ENCODE measurements at places on chromosomes 1 and 21. TPM values are rescaled to one million over a fixed set of nuclear protein-coding genes. Genes with fewer than 3 reads are reported as not detected.

DNA sequence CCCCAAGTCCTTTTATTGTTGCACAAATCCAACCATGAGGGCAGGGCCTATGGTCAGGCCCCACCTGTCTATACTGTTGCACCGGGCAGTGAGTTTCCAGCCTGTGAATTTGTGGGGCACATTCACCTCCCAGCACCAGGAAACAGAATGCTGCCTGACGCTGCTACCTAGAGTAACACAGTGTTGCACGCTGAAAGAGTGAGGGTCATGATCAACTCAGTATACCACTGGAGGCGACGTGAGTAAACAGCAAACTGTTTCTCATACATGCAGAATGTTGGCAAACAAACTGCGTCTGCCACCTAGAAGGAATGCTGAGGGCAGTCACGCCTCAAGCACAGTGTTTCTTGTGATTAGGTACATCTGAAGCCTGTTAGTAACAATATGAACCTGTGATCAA, 13.4 kb upstream of the LRRC47 start:
- no peaks in the 10 kb centered on the region for H3K4me1 ChIP-seq
- no peaks in the 10 kb centered on the region for H3K27me3 ChIP-seq
- H3K4me3 ChIP-seq = no peak overlapping the region
- peaks cover 9% of the 10 kb centered on the region for H3K36me3 ChIP-seq
- no peak for DNase-seq

DNA sequence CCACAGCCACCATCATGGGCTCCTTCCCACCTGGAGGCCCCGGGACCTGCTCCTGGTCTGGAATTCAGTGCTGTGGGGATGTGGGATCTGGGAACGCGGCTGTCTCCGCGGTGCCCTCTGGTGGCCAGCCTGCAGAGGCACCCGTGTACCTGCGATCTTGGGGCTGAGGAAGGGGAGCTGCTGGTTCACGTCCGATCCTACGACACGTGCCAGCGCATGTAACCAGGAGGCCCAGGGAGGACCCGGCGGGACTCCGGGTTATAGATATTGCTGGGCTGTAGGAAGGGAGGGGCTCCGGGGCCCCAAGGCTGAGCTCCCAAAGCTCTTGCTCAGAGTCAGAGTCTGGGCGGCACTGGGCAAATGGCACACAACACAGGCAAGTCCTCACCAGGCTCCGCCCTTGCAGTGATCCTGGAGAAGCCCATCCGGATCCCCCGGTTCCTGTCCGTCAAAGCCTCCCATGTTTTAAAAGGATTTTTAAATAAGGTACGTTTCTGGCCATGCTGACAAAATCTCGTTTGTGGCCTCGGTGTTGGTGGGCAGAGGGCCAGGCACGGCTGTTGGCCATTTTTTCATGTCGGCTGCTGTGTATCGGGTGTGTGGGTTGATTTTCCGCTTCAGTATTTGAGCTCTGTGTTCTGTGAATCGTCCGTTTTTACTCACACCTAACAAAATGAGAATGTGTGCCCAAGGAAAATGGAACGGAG, 20.1 kb downstream of the FAAP20 start:
- peaks cover 12% of the 10 kb centered on the region for H3K36me3 ChIP-seq
- H3K4me1 ChIP-seq = peaks cover 11% of the 10 kb centered on the region
- H3K4me3 ChIP-seq = peak overlapping the region; percentile 38
- DNase-seq = no peak
- no peaks in the 10 kb centered on the region for H3K27me3 ChIP-seq

Gene NBL1
- total RNA-seq = 144 TPM

GRCh38 chr21:31316488-31317169, 27.4 kb downstream of the TIAM1 start:
- H3K36me3 ChIP-seq = no peaks in the 10 kb centered on the region
- no peak overlapping the region for H3K4me3 ChIP-seq
- no peaks in the 10 kb centered on the region for H3K27me3 ChIP-seq
- H3K27ac ChIP-seq = no peak overlapping the region
- H3K4me1 ChIP-seq = peaks cover 5% of the 10 kb centered on the region
- no peak for DNase-seq

GRCh38 chr1:42841010-42841409, 5.4 kb upstream of the ZNF691 start:
- H3K36me3 ChIP-seq = peaks cover 30% of the 10 kb centered on the region
- DNase-seq = no peak
- no peaks in the 10 kb centered on the region for H3K27me3 ChIP-seq
- H3K4me1 ChIP-seq = peaks cover 7% of the 10 kb centered on the region

DNA sequence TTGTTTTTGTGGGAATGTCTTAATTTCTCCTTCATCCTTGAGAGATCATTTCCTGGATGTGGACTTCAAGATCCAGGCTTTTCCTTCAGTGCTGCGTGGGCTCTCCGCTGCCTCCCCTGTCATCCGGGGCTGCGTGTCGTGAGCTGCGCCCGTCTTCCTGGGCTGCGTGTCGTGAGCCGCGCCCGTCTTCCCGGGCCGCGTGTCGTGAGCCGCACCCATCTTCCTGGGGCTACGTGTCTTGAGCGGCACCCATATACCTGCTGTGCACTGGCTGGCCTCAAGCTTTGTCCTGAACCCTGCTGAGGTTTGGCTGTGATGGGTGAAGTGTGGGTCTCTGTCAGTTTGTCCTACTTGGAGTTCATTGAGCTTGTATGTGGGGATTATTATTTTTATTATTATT, 55.1 kb downstream of the PCNT start:
- peaks cover 18% of the 10 kb centered on the region for H3K36me3 ChIP-seq
- H3K4me3 ChIP-seq = no peak overlapping the region
- no peak overlapping the region for H3K27ac ChIP-seq
- H3K27me3 ChIP-seq = no peaks in the 10 kb centered on the region
- DNase-seq = no peak
- peaks cover 5% of the 10 kb centered on the region for H3K4me1 ChIP-seq

Gene RBP7
- total RNA-seq = 26.4 TPM

DNA sequence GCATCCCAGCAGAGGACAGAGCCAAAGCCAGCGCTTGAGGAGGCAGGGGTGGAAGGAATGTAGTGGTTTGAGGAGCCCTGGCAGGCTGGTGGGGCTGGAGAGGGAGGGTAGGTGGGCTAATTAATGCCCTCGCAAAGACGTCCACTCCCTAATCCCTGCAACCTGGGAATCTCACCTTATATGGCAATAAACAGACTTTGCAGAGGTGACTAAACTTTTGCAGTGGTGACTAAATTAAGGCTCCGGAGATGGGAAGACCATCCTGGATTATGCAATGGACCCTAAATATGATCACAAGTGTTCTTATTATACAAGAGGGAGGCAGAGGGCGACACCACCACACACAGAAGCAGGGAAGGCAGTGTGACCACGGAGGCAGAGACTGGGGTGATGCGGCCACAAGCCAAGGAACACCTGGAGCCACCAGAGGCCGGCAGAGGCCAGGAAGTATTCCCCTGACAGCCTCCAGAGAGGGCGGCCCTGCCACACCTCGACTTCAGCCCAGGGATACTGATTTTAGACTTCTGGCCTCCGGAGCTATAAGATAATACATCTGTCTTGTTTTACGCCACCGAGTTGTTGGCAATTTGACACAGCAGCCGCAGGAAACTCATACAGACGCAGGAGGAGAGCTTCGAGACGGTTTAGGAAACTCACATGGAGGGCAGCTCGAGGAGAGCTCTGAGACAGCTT, 23.1 kb upstream of the NPPB start:
- H3K27ac ChIP-seq = peak overlapping the region; percentile 35
- peaks cover 12% of the 10 kb centered on the region for H3K4me1 ChIP-seq
- no peak overlapping the region for H3K4me3 ChIP-seq
- no peaks in the 10 kb centered on the region for H3K36me3 ChIP-seq
- DNase-seq = no peak
- H3K27me3 ChIP-seq = peaks cover 13% of the 10 kb centered on the region

- no peak overlapping the region for H3K27ac ChIP-seq
- H3K27me3 ChIP-seq = no peaks in the 10 kb centered on the region
- DNase-seq = no peak
- H3K36me3 ChIP-seq = peaks cover 30% of the 10 kb centered on the region
Observed at GRCh38 chr1:205729945-205730610, 19.9 kb downstream of the NUCKS1 start.

DNA sequence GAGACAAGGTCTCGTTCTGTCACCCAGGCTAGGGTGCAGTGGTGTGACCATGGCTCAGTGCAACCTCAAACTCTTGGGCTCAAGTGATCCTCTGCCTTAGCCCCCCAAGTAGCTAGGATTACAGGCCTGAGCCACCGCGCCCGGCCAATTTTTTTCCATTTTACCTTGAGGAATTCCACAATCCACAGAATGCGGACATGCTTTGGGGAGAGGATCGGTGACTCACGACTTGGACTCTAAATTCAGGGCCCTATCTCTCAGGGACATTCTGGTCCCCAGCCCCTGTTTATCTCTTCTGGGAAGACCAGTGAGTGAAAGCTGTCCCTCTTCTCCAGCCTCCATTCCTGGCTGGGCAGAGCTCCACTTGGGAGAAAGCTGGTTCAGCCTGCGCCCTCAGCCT, 5.2 kb downstream of the PADI1 start:
- no peak overlapping the region for H3K4me3 ChIP-seq
- H3K36me3 ChIP-seq = no peaks in the 10 kb centered on the region
- no peak overlapping the region for H3K27ac ChIP-seq
- peaks cover 12% of the 10 kb centered on the region for H3K4me1 ChIP-seq

DNA sequence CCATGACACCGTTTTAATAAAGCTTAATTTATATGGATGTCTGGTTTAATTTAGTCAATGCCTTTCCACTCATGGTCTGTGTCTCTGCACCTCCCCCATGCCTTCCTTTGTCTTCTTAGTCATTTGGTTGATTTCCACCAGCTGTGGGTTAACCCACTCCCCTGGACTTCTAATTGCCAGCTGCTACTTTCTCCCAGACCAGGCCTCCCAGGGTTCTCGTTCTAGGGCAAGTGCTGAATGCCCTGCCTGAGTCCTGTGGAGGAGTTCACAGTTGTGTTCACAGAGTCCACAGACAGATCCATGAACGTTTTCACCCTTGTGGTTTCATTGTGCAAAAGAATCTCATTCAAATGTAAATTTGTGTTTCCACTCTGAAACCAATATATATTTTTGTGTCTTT, 243.4 kb downstream of the NUF2 start:
- H3K36me3 ChIP-seq = no peaks in the 10 kb centered on the region
- no peak overlapping the region for H3K27ac ChIP-seq
- no peak overlapping the region for H3K4me3 ChIP-seq
- no peaks in the 10 kb centered on the region for H3K4me1 ChIP-seq

Gene ZSWIM5
- 3.2 TPM for total RNA-seq

DNA sequence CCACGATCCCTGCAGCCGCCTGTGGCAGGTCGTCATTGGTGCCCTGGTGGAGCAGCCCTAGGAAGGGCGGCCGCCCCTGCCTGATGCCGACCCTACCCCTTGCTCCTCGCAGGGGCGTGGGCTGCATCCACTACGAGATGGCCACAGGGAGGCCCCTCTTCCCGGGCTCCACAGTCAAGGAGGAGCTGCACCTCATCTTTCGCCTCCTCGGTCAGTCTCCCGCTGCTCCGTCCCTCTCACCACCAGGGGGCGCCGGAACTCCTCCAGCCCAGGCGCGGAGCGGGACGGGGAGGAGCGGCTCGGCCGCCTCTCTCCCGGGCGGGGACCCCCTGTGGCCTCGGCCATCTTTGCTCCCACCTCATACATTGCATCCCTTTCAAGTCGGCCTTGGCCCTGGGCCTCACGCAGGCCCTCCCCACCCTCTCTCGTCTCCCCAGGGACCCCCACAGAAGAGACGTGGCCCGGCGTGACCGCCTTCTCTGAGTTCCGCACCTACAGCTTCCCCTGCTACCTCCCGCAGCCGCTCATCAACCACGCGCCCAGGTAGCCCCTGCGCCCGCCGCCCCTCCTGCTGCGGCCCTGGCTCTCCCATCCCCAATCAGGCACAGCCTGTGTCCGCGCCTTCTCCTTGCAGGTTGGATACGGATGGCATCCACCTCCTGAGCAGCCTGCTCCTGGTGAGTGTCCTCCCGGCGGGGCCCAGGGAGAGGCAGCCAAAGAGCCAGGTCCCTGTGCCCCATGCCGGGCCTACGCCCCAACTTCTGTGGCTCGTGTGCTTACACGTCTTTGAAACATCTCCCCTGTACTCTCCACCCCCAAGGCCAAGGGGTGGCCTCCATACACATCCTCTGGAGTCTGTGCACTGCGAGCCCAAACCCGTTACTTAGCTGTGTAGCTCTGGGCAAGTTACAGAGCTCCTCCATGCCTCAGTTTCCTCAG, 24.7 kb downstream of the CDK18 start:
- peak; percentile 91 for DNase-seq
- H3K36me3 ChIP-seq = no peaks in the 10 kb centered on the region
- peaks cover 4% of the 10 kb centered on the region for H3K27me3 ChIP-seq
- no peak overlapping the region for H3K27ac ChIP-seq

Gene ARHGAP30
- 12.3 TPM for total RNA-seq

DNA sequence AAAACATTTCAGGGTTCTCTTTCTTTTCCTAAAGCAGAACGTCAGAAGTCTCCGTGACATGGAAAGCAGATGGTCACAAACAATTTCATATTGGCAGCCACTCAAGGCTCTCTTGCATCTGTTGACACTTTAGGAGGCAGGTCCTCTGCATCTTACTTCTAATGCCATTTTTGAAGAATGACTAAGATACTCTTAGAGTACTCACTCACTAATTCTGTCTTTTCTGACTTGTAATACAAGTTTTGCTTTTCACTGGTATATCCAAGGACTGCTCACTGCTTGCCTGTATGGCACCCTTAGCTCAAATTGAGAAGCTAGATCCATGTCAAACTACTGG, 68.3 kb downstream of the PRRX1 start:
- no peak overlapping the region for H3K27ac ChIP-seq
- no peaks in the 10 kb centered on the region for H3K4me1 ChIP-seq
- no peaks in the 10 kb centered on the region for H3K27me3 ChIP-seq
- no peaks in the 10 kb centered on the region for H3K36me3 ChIP-seq

DNA sequence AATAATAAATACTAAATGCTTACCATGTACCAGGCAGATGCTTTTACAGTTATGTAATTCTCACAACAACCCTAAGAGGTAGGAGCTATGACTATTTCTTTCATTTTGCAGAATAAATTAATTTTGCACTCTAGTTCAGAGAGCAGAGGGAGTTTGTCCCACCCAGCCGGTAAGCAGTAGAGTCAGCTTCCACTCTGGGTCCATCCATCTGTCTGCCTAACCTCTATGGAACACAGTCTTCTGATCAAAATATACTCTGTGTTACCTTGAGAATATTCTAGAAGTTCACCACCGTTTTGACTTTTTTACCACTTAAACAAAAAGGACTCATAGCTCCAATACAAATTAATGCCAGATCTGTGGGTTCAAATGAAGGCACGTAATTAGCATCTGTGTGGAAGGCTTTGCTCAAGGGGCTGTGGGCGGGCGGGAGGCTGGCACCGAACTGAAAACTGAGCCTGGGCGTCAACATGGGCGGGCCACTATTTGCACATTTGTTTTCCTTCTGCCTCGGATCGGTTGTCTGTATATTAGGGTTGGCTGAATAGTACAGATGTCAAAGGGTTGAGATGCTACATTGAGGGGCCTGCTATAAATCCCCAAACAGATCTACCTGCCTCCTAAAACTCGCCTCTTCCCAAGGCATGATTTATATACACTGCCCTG, 33.1 kb upstream of the LMO4 start:
- H3K4me3 ChIP-seq = no peak overlapping the region
- no peak for DNase-seq
- H3K27me3 ChIP-seq = no peaks in the 10 kb centered on the region
- H3K36me3 ChIP-seq = no peaks in the 10 kb centered on the region
- no peak overlapping the region for H3K27ac ChIP-seq
